DND-41 (cell line): ENCODE measurements at places on chromosomes 5 and 9.
A peak's percentile ranks its signal among the peaks of the same experiment; 100 is the strongest.

DNA sequence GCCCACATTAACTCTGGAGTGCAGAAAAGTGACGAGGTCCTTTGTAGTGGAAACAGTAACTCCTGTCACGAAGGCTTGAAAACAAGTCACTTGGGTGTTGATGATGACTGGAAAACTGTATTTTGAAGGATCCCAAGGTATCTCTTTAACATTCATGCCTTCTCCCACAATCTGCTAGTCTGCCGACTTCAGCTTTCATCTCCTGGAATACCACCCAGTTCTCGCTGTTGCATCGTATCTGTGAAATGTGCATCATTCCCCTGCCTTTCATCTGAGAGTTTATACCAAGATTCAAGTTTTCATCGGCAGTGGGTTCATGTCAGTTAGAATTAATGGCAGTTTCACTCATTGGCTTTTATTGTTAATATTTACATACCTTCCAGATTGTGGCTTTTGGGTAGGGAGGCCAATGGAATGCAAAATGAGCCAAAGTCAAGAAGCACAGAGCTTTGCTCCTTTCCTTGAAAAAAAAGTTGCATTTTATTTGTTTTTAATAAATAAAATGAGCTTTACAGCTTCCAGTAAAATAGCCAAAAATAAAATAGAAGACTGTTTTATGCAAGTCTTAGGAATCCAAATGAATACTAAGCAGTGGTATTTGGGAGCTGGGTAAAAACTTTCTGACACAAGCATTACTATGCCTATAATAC, 575.2 kb upstream of the WWC1 start:
- DNase-seq, result no peak

DNA sequence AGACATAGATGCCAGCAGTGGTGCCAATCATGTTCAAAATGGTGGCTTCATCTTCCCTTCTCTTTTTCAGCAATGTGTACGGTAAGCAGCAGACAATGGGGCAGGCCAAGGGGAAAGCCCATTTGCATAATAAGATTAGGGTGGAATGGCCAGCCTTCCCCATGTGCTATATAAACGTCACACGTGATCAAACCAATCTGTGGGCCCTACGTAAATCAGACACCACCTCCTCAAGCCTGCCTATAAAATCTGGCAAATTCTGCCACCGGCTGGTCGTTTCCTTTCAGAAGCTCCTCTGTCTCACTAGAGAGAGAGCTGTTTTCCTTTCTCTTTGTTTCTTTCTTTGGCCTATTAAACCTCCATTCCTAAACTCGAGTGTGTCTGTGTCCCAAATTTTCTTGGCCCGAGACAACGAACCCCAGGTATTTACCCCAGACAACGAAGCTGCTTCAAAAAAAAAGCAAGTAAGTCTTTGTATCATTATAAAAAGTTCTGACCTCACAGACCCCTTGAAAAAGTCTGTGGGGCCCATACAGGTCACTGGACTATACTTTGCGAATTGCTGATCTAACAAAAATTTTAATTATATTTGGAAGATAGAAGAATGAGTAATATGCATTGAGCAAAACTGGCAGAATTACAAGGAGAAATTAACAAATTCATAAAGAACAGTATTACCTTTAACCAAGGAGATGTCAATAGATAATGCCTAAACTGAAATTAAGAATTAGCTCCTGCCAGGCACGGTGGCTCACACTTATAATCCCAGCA, 15.2 kb downstream of the ZBTB5 start:
- DNase-seq, result no peak

- peak; percentile 16 for DNase-seq
Measured at GRCh38 chr9:83965350-83966208, 14.4 kb downstream of the HNRNPK start.

DNA sequence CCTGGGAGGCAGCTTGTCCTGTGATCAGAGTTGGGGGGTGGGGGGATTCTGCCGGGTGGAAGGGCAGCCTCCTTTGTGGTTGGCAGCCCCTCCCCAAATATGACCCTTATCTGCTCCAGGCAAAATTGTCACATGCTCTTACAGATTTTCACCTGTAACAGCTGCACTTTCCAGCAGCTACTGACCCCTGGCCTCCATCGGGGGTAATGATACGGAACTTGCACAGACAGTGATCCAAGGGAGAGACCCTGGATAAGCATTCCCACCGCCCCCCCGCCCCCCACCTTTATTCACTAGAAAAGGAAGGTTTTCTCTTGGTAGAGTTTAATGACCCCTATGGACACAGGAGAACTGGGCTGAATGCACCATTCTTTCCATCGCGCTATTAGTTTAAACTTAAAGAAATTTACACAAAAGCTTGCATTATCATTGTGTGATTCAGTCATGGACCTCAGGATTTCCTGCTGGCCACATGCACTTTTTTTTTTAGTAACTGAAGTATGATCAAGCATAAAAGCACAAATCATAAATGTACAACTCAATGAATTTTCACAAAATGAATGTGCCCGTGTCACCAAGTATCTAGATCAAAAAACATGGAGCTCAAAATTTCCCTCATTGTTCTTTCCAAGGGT, 10.7 kb upstream of the ZBTB34 start:
- DNase-seq, result no peak

DNA sequence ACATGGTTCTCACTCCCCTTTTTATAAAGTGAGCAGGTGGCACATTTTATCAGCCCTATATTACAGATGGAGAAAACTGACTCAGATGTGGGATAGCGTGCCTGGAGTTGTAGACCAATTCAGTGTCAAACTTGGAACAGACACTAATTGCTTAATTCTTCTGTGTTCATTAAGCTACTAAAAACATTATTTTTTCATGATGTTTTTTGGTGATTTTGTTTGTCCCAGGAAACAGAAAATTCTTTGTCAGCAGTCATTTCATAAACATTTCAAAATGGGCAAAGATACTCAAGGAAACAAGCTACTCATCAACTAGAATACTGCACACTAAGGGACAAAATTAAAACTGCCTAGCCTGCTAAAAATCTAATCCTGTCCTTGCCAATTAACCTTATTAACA, 2.2 kb downstream of the ABHD17B start:
- DNase-seq, result no peak

DNA sequence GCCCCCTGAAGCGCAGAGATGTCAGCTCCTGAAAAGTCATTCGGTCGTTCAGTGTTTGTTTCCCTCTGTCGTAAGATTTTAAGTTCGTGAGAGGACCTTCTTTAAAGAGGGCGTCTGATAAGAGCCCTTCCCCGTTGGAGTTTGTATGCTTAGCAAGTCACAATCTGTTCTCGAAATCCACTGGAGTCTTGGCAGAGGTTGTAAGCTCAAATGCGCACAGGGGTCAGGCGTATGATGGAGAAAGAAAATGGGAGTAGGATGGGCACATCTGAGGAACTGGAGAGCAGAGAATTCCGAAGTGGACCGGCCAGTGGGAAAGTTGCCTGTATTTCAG, 710 bp downstream of the HSD17B4 start:
- DNase-seq, result no peak

DNA sequence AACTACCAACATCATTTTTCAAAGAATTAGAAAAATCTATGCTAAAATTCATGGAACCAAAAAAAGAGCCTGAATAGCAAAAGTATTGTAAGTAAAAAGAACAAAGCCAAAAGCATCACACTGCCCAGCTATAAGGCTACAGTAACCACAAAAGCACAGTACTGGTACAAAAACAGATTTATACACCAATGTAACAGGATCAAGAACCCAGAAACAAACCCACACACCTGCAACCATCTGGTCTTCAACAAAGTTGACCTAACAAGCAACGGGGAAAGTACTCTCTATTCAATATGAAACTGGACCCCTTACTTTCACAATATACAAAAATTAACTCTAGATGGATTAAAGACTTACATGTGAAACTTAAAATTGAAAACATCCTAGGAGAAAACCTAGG, 94.2 kb upstream of the TARS1 start:
- DNase-seq, result no peak

DNA sequence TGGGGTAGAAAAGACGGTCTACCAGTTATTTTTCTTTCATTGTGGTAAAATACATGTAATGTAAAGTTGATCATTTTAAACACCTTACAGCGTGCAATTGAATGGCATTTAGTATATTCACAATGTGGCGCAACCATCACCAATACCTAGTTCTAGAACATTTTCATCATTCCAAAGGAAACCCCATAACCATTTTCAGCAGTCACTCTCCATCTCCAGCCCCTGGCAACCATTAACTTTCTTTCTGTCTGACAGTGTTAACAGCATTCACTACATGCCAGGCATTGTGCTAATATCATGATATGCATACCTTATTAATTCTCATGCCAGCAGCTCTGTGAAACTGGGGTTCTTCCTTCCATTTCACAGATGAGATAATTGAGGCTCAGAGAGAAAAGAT, 32.0 kb downstream of the PTGS1 start:
- no peak for DNase-seq

DNA sequence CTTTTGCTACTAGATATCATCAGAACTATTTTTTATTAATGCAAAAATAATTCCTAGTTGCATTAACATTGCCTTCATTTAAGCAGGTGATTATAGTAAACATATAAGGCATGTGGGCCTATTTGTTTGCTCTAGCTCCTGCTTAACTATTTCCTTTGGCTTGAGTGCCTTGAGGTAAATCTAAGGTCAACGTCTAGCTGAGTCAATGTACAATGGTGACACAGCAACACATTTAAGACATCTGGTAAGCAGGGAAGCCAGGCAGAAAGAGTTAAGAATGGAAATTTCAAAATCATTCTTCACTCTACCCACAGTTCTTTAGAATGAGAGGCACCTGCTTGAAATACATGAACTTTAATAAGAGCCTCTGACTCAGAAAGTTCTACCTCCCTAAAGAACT, 111.9 kb upstream of the FST start:
- no peak for DNase-seq
